Kidney epithelial cell (primary cell): ENCODE measurements at places on chromosomes 1 and 21.

GRCh38 chr21:41402231-41402630 lies 23.8 kb upstream of the MX1 start:
- no peak for DNase-seq

- DNase-seq = no peak
Observed at GRCh38 chr1:66739401-66740157, 12.7 kb upstream of the DYNLT5 start.

- DNase-seq = no peak
Observed at GRCh38 chr21:21101911-21102310, 103.7 kb downstream of the NCAM2 start.

- no peak for DNase-seq
Observed at GRCh38 chr1:24905355-24905978, 24.6 kb downstream of the RUNX3 start.
